NCI-H1105 treated with DMSO at 0.1 percent for 48 hours (cell line): ENCODE measurements at places on chromosomes 1 and 21.

- DNase-seq = no peak
These were observed 5.7 kb upstream of the ZNF697 start for GRCh38 chr1:119653839-119654170.

GRCh38 chr21:28111151-28111619 lies 881.5 kb downstream of the LTN1 start:
- no peak for DNase-seq

DNA sequence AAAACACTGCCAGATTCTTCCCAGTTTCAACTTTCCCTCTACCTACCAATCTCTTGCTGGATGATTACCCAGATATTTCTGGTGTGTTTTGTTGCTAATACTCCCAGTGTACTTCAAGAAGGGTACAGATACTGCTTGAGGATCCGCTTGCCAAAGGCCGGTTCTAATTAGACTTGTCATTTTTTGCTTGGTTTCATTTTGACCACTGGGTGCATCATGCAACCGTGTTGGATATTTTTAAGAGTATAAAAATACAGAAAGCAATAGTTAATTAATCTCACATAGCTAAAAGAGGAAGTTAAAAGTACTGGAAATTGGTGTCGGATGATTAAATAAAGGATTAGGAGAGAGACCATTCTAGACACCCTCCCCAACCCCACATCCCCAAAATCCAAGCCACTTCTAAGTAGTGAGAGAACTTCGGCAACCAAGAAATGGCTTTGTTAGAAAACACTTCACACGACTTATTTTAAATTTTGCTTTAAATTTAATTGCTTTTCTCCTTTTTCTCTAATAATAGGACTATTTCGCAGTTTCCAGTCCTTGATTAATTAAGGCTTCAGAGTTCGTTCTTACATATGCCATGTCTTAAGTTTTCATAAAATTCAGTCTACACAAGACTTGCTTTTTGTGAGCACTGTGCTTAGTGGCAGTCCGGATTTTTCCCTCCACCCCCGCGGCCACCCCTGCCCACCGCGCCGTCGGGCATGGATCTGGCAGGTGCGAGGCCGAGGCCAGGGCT lies 2.5 kb upstream of the CDKN2C start:
- DNase-seq = peak; percentile 60

DNA sequence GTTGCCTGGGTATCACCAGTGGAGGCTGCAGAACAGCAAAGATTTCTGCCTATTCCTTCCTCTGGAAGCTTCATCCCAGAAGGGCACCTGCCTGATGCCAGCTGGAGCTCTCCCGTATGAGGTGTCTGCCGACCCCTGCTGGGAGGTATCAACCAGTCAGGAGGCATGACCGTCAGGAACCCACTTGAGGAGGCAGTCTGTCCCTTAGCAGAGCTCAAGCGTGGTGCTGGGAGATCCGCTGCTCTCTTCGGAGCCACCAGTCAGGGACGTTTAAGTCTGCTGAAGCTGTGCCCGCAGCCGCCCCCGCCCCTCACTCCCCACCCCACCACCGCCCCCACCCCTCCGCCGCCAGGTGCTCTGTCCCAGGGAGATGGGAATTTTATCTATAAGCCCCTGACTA lies 23.1 kb upstream of the HFM1 start:
- DNase-seq = no peak

DNA sequence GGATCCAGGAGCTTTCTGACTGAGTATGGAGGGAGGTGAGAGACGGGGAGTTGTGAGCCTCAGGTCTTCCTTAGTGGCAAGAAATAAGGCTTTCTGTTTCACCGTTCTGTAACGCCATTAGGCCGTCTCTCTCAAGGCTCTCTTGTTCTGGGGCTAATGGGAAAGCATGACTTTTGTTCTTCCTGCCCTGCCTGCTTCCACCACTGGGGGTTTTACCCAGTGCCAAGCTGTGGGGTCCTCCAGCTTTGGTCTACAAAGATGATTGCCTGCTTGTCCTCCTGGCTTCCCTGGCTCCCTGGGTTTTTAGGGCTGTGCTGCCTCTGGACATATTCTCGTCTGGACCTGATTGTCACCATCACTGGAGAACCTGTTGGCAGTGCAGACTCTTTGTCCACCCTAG lies 74.8 kb upstream of the TINAGL1 start:
- no peak for DNase-seq

DNA sequence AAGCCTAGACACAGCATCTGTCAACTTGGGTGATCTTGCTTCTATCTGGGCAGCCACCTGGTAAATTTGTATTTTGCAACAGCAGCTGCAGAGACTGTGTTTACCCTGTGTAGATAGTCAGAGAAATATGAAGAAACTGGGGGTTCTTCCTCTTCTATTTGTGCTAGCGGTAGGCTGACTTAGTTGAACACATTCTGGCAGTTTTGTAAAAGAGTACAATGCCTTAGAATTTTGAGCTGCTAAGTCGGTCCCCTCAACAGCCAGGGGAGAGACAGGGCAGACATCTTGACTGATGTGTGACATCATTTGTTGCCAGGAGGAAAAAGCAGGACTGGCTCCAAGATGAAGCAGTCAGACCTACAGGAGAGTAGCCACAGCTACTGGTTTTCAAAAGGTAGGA lies 53.7 kb downstream of the KCNJ6 start:
- DNase-seq = peak; percentile 21

DNA sequence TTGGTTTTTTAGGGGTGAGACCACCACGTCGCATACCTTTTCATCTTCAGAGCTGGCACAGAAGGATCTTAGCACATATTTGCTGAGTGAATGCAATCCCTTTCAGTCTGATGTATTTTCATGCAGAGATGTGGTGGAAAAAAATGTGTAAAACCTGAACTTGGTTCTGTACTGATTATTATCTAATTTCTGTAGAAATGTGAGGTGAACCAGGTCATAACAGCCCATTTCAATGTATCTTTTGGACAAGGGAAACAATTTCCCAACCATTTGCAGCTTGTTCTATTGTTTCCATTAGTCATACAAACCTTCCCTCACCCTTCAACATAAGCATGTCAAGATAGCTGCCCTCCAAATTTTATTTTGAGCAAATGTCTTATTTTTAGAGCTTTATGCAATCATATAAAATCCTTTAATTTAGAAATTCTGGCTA lies 46.8 kb upstream of the RUNX1 start:
- no peak for DNase-seq

GRCh38 chr1:20102875-20103274 lies 16.5 kb downstream of the PLA2G2D start:
- no peak for DNase-seq

DNA sequence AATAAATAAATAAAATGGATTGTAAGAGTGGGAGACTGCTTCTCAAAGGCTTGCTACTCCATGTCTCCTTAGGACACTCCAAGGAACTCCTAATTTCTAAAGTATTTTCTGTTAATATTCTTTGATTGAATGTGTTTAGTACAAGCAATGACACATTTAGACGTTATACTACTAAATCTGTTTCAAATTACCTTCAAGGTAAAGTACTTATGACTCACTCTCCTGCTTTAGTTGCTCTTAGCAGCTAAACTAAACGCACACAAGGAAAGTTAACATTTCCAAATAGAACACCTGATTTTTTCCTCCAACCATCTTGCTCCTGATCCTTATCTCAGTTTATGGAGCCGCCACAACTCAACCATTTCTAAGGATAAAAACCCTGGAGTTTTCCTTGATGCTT lies 969.8 kb upstream of the ADGRL4 start:
- DNase-seq = no peak

DNA sequence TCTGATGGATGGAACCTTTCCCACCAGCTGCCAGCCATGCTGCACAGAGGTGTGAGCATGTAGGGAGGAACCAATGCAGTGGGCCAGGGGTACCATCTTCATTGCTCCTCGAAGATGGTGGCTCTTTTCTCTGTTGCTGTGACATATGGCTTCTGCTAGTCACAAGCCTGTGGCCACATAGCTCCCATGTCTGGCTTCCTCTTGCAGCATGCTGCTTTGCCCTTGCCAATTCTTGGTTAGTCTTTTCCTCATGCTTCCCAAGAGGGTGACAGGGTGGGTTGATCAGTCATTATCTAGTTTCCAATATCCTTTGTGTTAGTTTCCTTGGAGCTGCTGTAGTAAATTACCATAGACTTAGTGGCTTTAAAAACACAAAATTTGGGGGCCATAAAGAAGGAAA lies 123.4 kb downstream of the ETS2 start:
- DNase-seq = no peak

GRCh38 chr1:181485287-181486097 lies 2.2 kb downstream of the CACNA1E start:
- peak; percentile 87 for DNase-seq

DNA sequence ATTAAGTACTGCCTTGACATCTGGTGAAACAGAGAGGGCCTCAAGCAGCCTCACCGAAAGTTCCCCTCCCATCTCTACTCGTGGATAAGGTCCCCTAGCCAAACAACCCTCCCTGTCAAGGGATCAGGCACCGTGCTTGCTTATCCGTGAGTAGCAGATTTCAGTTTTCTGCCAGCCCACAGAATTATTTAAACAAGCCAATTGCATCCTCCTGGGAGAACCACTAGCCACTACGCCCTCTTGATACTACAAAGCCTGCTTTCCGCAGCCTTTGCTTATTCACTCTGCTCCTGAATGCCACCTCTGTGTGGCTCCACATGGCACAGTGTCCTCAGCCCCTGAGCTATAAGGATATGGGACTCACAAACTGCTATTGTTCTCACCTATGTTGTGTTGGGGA lies 5.9 kb upstream of the TFF2 start:
- no peak for DNase-seq

DNA sequence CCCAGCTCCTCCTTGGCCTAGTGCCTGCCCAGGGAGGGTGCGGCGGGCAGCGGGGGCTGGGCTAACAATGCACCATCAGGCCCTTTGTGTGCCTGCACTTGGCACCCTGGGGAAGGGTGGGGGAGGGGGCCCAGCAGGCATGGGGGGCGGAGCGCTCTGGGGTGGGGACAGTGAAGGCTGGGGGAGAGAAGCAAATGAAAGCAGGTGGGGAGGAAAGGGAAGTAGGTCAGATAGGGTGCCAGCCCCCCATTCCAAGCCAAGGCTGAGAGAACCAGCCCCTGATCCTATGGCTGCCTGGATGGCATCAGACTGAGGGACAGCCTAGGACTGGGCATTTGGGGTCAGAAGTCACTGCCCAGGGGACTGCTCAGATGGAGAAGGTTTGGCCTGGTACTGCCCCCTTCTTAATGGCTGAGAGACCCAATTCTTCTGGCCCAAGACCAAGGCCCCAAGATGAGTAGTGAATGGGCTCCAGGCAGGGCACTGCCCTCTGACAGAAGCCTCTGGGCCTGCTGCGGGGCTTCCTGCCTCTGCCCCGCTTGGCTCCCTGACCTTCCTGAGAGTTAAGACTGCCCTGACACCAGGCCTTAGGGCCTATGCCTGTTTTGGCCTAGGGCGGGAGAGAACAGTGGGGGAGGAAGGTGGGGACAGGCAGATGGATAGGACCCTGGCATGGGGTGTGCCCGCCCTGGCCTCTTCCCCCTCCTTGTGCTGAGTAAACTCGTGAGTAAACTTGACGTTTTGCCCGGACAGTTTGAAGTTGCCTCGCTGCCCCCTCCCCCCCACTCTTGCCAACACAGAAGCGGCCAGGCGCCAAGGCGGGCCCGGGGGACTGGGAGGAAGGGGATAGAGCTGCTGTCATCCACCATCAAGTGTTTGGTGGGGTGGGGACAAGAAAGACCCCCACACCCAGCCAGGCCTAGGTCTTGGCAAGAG lies 2.7 kb downstream of the ZBTB7B start:
- DNase-seq = no peak

DNA sequence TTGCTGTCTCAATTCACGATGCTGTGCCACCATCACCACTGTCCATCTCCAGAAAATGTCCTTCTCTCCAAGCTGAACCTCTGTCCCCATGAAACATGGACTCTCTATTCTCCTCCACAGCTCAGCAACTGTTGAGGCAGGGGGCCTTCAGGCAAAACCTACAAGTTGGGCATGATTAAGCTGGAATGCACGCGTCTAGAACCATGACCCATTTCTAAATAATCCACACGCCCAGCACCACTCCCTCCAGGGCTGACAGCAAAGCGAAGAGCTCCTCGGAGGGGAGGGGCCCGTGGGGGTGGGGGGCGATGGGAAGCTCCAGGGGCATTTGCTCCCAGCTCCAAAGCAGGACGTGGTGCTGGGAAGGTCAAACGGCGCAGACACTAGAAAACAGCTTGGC lies 3.3 kb upstream of the HES5 start:
- no peak for DNase-seq

DNA sequence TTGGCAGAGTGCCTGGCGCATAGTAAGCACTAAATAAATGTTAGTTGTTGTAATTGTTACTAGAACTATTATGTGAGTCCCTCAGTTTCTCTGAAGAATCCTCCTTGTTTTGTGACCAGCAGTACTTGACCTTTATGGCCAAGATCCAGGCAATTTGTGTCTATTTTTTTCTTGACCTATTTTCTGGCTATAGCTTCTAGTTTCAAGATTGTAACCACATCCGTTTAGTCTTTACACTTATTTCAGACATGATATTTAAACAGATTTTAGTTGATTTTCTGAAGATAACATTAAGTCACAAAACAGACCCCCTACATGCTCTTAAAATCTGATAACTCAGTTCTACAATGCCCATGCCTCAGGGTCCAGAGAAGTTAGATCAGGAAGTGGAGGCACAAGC lies 50.3 kb downstream of the CDC7 start:
- DNase-seq = no peak

- no peak for DNase-seq
These were observed 3.0 kb upstream of the HCRTR1 start for GRCh38 chr1:31614414-31615005.

DNA sequence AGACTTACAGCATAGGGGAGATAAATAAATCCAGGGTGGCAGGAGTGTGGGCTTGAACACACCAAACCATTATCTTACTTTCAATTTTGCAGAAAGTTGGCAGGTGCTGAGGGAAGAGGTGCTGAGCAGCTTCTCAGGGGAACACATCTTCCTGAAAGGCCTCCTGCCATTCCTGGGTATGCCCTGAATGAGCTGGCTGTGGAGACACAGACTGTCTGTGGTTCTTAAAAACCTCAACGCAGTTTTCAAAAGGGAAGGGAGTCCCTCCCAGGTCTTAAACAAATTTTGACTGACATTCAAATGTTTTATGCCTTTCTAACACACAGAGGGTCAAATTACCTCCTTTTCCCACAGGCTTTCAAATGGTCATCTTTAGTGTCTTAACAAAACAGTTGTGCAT lies 166.9 kb downstream of the TNFSF18 start:
- no peak for DNase-seq

DNA sequence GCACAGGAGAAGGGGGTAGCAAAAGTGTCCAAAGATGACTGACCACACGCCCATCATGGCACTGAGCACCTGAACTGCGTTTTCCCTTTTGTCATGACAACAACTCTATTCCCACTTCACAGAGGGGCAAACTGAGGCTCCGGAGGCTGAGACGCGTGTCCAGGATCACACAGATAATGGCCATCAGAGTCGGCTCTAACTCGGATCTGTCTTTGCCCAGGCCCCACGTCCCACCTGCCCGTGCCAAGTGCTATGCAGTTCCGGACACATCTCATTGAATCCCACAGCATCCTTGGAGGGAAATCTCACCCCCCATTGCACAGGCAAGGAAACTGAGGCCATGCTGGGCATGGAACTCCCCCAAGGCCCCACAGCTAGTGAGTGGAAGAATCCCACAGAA lies 62.1 kb downstream of the MATN1 start:
- DNase-seq = no peak

- DNase-seq = no peak
These were observed 19.7 kb upstream of the HYI start for GRCh38 chr1:43473463-43473862.
